CD4-positive, alpha-beta memory T cell (primary cell): ENCODE measurements at places on chromosomes 16 and 17. TPM values are rescaled to one million over a fixed set of nuclear protein-coding genes. Genes with fewer than 3 reads are reported as not detected.

Gene PLA2G10
- total RNA-seq = not detected

Gene DHRS7C
- total RNA-seq = not detected

Gene TNK1
- 13.8 TPM for total RNA-seq

Gene LPO
- total RNA-seq = not detected

Gene CFAP97D1
- not detected for total RNA-seq

DNA sequence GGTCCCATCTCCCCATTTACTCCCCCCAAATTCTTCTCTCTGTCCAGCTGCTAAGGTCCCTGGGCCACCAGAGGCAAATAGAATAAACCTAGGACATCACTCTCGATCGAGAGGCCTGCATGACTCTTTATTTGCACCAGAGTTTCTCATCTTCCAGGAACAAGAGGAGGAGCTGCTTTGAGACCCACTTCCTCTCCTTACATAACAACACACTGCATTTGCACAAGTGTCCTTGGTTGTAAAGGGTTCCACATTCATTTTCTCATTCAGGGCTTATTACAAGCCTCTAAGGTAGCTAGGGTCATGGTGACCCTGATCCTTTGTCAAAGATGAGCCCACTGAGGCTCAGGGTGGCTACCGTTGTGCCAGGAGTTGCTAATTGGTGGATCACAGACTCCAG lies 38.1 kb upstream of the RHOT1 start:
- H3K27ac ChIP-seq = no peak overlapping the region
- H3K4me1 ChIP-seq = peaks cover 13% of the 10 kb centered on the region
- no peak for DNase-seq
- H3K27me3 ChIP-seq = no peaks in the 10 kb centered on the region
- H3K4me3 ChIP-seq = no peak overlapping the region
- no peaks in the 10 kb centered on the region for H3K36me3 ChIP-seq

DNA sequence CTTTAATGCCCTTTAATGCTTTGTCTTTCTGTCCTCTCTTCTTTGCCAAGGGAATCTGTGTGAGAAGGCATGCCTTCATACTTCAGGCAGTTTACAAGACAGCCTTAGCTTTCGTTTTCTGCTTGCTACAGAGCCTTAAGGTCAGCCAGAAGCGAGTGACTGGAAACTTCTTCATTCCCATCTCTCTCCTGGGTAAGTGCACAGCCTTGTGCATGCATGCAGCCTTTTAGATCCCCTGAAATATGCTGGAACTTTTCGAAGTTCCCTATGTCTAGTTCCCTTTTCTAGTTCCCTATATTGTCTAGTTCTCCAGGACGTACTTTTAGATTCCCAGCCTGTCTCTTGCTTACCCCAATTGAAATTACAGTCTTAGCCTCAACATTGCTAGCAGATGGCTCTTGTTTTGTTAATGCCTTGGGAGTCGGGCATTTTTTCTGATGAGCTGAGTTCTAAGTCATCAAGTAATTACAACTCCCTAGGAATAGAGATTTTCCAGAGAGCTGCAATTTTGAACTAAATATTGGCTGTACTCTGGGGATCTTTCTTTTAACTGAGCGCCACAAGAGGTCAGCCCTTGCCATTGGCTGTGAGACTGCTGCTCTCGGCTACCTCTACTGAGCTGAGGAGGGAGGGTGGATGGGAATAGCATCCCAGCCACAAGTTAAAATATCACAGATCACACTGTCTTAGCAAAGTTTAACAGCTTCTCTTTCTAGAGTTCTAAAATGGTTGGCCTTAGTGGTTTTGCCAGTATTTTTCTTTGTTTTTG lies 22.7 kb upstream of the PPM1D start:
- DNase-seq = no peak
- H3K27ac ChIP-seq = no peak overlapping the region
- no peak overlapping the region for H3K4me3 ChIP-seq

DNA sequence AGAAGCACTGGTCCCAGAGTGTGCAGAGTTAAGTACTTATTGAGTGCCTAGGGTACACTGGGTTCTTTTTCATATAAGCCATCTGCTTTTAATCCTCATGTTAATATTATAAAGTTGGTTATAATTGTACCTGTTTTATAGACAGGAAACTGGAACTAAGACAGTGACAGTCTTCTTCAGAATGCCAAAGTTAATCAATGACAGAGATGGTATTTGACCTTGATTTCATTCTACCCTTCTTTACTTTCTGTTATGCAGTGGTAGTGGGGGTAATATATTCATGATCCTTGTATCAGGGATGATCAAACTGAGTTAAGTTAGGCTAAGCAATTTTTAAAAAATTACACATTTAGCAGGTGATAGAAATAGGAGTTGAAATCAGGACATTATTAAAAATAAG lies 108.6 kb upstream of the GOT2 start:
- no peaks in the 10 kb centered on the region for H3K27me3 ChIP-seq
- no peak overlapping the region for H3K27ac ChIP-seq
- no peak overlapping the region for H3K4me3 ChIP-seq
- DNase-seq = no peak
- H3K4me1 ChIP-seq = no peaks in the 10 kb centered on the region

DNA sequence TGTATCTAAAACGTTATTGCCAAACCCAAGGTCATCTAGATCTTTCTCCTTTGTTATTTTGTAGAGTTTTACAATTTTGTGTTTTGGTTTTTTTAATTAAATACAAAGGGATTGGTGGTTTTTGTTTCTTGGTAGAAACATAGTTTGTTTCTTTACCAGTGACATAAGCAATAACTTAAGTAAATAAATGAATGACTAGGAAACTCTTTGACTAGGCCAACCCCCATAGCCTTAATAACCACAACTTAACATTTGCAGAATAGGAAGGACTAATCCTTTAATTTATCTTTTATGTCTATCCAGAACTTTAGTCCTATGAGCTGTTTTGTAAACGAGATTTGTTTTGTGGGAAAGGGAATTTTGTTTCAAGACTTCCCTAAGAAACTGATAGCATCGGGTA lies 162.5 kb downstream of the PRKCA start:
- DNase-seq = no peak
- no peak overlapping the region for H3K27ac ChIP-seq
- peaks cover 35% of the 10 kb centered on the region for H3K4me1 ChIP-seq
- H3K27me3 ChIP-seq = no peaks in the 10 kb centered on the region
- H3K36me3 ChIP-seq = no peaks in the 10 kb centered on the region

DNA sequence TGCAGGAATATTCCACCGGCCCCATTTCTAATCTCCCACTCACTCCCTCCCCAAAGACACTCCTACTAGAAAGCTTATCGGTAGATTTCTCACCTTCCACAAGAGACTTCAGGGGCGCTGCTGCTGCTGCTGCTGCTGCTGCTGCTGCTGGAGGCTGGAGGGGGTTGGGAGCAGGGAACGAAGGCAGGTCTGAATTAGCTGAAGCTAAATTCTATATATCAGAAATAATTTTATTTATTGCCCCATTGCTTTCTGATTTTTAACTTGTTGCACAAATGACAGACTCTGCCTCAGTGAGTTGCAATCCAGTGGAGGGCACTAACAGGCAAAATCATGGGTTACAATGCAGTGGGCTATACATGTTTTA lies 25.8 kb upstream of the HLF start:
- peaks cover 28% of the 10 kb centered on the region for H3K4me1 ChIP-seq
- no peaks in the 10 kb centered on the region for H3K36me3 ChIP-seq
- peak overlapping the region; percentile 20 for H3K4me3 ChIP-seq
- no peaks in the 10 kb centered on the region for H3K27me3 ChIP-seq
- DNase-seq = no peak

GRCh38 chr17:74245145-74245831 lies 28.7 kb upstream of the DNAI2 start:
- no peaks in the 10 kb centered on the region for H3K4me1 ChIP-seq
- H3K27me3 ChIP-seq = no peaks in the 10 kb centered on the region
- H3K27ac ChIP-seq = no peak overlapping the region
- no peak for DNase-seq

GRCh38 chr16:63361032-63361624 lies 1324.9 kb upstream of the CDH8 start:
- no peak for DNase-seq
- no peaks in the 10 kb centered on the region for H3K4me1 ChIP-seq
- H3K4me3 ChIP-seq = no peak overlapping the region
- H3K36me3 ChIP-seq = no peaks in the 10 kb centered on the region
- H3K27ac ChIP-seq = no peak overlapping the region
